Pancreas (tissue), 10 donors: ENCODE measurements at places on chromosomes 3 and 15. TPM values are rescaled to one million over a fixed set of nuclear protein-coding genes. Genes with fewer than 3 reads are reported as not detected.

CHRM5 gene
- not detected for polyA plus RNA-seq

PTPRG gene
- polyA plus RNA-seq: 2.8 TPM

ZNF774 gene
- polyA plus RNA-seq: 11.9 TPM

CIB1 gene
- polyA plus RNA-seq: 162 TPM

RPUSD3 gene
- polyA plus RNA-seq: 20.6 TPM

SHC4 gene
- 0.19 TPM for polyA plus RNA-seq

STIMATE gene
- polyA plus RNA-seq: 19.9 TPM

XIRP1 gene
- 0.08 TPM for polyA plus RNA-seq

NOX5 gene
- polyA plus RNA-seq: 0.04 TPM

TMEM212 gene
- not detected for polyA plus RNA-seq

ALCAM gene
- 14.4 TPM for polyA plus RNA-seq

GUCA1C gene
- 13.0 TPM for polyA plus RNA-seq

ZNF385D gene
- polyA plus RNA-seq: 1.3 TPM

BCL6 gene
- polyA plus RNA-seq: 27.1 TPM

BNC1 gene
- polyA plus RNA-seq: 0.02 TPM

CTXN2 gene
- polyA plus RNA-seq: 0.73 TPM

C3orf85 gene
- polyA plus RNA-seq: not detected

IL1RAP gene
- 0.49 TPM for polyA plus RNA-seq

PRICKLE2 gene
- 4.1 TPM for polyA plus RNA-seq

TMEM158 gene
- 2.3 TPM for polyA plus RNA-seq

ADAMTS17 gene
- polyA plus RNA-seq: 4.2 TPM

MAP1A gene
- 1.3 TPM for polyA plus RNA-seq

KIF15 gene
- 0.16 TPM for polyA plus RNA-seq

ANKUB1 gene
- polyA plus RNA-seq: not detected

PAQR5 gene
- polyA plus RNA-seq: 6.3 TPM

CSPG4 gene
- 2.9 TPM for polyA plus RNA-seq

NEK11 gene
- 4.8 TPM for polyA plus RNA-seq

LRRC3B gene
- not detected for polyA plus RNA-seq

DUOXA1 gene
- polyA plus RNA-seq: 0.11 TPM

CNTN4 gene
- 2.5 TPM for polyA plus RNA-seq

CDHR4 gene
- polyA plus RNA-seq: not detected

RTP4 gene
- 3.2 TPM for polyA plus RNA-seq

RTP1 gene
- not detected for polyA plus RNA-seq

PLA2G4E gene
- 0.05 TPM for polyA plus RNA-seq

SUCNR1 gene
- 0.04 TPM for polyA plus RNA-seq

KLHL6 gene
- 0.19 TPM for polyA plus RNA-seq

ECT2 gene
- 1.3 TPM for polyA plus RNA-seq

NIT2 gene
- 19.6 TPM for polyA plus RNA-seq

UCN2 gene
- not detected for polyA plus RNA-seq

TRIM71 gene
- 0.02 TPM for polyA plus RNA-seq

CKMT1B gene
- 2.7 TPM for polyA plus RNA-seq

LRRIQ4 gene
- not detected for polyA plus RNA-seq

PLSCR5 gene
- polyA plus RNA-seq: not detected

NDN gene
- polyA plus RNA-seq: 38.9 TPM

CLDN18 gene
- not detected for polyA plus RNA-seq
